Stimulated activated CD4-positive, alpha-beta T cell treated with anti-CD3 and anti-CD28 coated beads, Interleukin-4, amount 100 ng/mL, for 24 hours (primary cell): ENCODE measurements at places on chromosomes 13 and 19.

DNA sequence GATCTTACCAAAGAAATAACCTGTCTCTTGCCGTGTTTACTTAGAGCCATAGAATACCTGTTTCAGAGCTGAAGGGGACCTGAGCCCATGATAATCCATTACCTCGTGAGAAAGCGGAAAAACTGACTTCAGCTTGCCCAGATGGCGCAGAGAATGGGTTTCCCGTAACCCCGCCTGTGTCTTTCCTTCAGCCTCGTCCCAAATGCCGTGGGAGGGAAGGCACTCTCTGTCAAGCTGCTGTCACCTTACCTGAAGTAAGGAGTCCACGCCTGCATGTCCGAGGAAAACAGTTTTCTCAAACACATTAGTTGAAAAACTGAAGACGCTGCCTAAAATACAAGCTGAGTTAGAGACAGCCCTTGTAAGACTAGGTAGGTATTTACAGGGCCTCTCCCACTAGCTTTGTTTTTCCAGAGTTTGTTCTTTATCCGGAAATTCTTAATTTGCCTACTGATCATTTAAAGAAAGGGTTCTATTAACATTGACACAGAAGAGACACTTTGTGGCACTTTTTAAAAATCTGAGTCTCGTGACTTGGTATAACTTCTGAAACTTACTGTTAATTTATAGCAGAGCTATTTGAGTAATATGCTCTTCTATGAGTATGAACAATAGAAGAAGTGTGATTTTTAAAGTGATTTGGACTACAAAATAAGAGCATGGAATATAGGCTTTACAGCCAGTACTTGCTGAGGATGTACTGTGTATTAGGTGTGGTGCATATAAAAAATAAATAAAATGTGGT lies 1.3 kb upstream of the INTS6 start:
- peak; percentile 54 for DNase-seq

DNA sequence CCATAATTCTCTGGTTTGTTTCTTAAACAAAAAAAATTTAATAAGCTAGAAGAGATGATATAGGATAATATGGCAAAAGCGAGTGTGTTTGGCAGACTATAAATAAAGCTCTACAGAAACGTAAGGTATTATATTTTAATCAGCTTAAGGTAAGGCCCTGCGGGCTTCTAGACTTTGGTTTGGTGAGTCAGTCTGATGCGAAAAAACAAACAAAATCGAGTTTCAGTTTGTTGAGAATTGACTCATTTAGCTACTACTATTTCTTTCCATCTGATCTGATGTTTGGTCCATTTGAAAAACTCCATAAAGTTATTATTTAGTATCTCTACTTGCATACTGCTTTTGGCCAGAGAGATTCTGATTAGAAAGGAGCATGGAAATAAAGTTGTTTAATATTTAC lies 138.0 kb downstream of the MIPEP start:
- DNase-seq = no peak

- no peak for DNase-seq
Observed at GRCh38 chr19:51364200-51365106, 1.7 kb downstream of the ETFB start.

- DNase-seq = no peak
Observed at GRCh38 chr13:24207841-24208667, 47.5 kb downstream of the SPATA13 start.

DNA sequence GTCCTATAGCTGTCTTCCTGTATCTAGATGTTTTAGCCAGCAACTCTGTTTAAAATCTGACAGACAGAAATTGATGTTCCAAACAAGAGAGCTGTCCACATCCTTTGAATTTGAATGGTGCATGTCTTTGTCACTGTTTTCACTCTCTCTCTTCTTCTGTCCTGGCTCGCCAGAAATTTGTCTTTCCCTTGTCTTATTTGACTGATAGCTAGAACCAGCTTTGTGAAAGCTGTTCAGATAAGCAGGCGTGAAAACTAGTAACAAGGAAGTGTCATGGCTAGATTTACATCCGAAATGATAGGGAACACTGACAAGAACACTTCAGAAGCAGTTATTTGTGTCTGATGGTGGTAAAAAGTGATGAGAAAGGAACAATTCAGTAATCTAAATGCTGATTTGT lies 354.9 kb upstream of the SLITRK1 start:
- no peak for DNase-seq

DNA sequence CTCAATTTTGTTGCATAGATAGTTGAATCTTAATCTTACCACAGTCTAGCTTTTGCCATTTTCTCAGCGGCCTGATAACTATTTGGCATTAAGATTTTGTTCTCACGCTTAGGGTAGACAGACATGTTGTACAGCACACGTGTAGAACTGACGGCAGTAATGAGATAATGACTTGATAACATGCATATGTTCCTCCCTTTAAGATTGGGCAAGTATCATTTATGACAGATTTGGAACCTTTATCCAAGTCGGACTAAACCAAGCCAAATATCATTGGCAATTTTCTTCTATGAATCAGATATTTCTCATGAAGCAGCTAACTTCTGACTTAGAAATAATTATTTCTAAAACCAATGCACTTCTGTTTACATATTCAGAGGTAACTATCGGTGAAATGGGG lies 205.5 kb downstream of the NDFIP2 start:
- DNase-seq = no peak

GRCh38 chr13:52921194-52921593 lies 72.8 kb upstream of the PCDH8 start:
- DNase-seq = no peak

DNA sequence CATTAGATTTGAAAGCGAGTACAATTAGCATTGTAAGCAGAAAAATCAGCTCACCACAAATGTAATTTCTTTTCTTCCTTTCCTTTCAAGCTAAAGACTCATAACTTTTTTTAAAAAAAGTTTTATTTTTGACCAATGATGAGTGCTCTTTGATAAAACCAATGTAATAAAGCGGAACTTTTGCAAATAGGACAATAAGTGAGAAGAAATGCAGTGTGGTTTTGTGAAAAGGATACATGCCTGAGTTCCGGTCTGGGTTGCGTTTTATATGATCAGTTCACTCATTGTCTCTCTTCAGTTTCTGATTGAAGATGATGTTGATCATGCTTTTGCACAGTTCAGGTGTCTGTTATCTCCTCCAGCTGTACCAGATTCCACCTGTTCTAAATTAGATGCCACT lies 274.4 kb downstream of the KLF12 start:
- no peak for DNase-seq

DNA sequence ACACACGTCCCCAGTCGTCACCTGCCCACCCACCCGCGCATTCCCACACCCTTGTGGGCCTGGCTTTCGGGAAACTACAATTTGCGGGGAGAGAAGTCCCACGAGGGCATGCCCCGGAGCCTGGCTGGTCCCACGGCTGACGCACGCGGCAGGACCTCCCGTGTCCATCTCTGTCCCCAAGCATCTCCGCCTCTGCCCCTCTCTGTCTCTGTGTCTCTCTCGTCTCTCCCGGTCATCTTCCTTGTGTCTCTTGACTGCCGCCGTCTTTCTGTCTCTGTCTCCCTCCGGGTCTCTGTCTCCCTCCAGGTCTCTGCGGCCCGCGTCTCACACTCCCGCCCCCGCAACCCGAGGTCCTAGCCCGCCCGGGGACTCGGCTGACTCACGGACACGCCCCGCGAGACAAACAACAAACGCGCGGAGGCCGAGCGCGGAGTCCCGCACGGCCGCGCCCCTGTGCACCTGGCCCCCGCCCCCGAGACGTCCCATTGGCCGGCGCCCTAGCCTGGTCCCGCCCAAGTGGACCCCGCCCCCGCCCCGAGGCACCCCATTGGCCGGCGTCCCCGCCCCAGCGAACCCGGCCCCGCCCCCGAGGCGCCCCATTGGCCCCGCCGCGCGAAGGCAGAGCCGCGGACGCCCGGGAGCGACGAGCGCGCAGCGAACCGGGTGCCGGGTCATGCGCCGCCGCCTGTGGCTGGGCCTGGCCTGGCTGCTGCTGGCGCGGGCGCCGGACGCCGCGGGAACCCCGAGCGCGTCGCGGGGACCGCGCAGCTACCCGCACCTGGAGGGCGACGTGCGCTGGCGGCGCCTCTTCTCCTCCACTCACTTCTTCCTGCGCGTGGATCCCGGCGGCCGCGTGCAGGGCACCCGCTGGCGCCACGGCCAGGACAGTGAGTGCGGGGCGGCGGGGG lies at the start of gene FGF22:
Gene FGF22, plus strand, starts transcription at position 627 of the 908 bp plus-strand sequence. Its CDS starts 47 bp downstream, at position 674.
- peak; percentile 95 for DNase-seq
